ENCODE measurements at places on chromosomes 6 and 20. TPM values are rescaled to one million over a fixed set of nuclear protein-coding genes. Genes with fewer than 3 reads are reported as not detected.

DNA sequence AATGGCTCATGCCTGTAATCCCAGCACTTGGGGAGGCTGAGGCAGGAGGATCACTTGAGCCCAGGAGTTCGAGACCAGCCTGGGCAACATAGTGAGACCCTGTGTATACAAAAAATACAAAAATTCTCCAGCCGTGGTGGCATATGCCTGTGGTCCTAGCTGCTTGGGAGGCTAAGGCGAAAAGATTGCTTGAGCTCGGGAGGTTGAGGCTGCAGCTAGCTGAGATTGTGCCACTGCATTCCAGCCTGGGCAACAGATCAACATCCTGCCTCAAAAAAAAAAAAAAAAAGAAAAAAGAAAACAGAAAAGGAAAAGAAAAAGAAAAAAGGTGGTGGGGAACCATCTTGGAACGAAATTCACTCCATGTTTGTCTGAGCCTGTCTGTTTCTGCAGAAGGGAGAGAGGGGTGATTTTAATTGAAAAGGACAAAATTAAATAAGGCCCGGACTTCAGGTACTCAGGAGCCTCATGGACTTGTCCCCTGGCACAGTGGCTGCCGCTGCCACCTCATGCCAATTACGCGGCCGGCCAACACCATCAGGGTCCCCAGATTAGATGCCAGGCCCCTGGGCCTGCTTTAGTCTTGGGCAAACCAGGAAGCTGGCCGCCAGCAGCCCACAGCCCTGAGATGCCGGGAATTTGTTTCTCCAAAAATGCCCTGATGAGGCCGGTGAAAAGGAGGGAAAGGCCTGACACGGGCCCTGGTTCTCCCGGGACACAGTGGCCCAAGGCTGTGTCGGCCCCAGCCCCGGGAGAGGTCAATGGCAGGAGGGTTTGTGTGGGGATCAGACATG is 37.8 kb upstream of the STX16 start:
- ATAC-seq: no peak

- ATAC-seq: no peak
These were observed 101.3 kb downstream of the VEGFA start for GRCh38 chr6:43871284-43871683.

DNA sequence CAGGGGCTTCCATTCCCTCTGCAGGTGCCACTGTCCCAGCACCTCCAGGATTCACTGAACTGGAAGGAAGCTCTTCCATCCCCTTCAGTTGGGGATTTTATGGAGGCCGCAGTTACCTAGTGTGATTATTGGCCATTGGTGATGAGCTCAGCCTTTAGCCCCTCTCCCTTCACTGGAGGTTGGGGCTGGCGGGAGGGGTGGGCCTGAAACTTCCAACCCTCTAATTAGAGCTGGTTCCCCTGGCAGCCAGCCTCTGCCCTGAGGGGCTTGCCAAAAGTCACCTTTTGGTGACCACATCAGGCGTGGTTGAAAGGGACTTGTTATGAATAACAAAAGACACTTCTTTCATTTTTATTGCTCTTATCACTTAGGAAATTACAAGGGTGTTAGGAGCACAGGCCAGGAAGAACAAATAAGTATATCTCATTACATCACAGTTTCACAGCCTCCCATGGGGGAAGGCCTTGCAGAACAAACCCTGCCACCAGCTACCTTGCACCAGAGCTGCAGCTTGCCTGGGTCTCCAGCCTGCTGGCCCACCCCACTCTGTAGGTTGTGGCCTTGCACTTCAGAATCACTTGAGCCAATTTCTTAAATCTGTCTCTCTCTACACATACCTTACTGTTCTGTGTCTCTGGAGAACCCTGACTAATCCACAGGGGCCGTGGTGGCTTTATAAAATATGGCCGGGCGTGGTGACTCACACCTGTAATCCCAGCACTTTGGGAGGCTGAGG is 5.0 kb downstream of the PYGB start:
- peak; percentile 6 for ATAC-seq

GRCh38 chr20:60486315-60486714 is 528.1 kb downstream of the CDH26 start:
- ATAC-seq: no peak

GRCh38 chr6:128327890-128328289 is 192.5 kb downstream of the PTPRK start:
- peak; percentile 57 for ATAC-seq

Gene CD93
- 7.9 TPM for total RNA-seq

Gene RNF217
- 21.8 TPM for total RNA-seq

Gene PNLDC1
- not detected for total RNA-seq

Gene GMEB2
- total RNA-seq: 6.9 TPM
